Caki2 (cell line): ENCODE measurements at places on chromosomes 16 and 17.

- DNase-seq = no peak
Measured at GRCh38 chr16:54066451-54067105, 220.0 kb downstream of the IRX3 start.

GRCh38 chr17:74240618-74241205 lies 27.3 kb downstream of the TTYH2 start:
- DNase-seq = no peak

DNA sequence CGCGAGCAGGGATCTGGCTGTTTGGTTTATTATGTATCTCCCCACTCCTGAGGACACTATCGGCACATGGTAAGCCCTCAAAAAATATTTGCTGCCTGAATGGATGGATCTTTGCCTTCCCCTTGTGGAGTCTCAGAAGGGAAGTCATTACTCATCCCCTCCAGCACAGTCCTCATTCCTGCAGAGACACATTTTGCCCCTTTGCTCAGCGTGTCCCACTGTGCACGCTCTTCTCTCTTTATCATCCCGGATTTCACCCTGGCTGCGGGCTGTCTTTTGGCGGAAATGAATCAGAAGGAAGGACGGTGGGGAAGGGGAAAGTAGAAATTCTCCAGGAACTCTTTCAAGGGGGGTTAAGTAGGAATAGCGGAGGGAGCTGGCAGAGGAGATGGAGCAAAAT lies 125.2 kb upstream of the CDC42EP4 start:
- DNase-seq = no peak

- peak; percentile 64 for DNase-seq
Measured at GRCh38 chr16:89721546-89722391, 432 bp downstream of the ZNF276 start.

DNA sequence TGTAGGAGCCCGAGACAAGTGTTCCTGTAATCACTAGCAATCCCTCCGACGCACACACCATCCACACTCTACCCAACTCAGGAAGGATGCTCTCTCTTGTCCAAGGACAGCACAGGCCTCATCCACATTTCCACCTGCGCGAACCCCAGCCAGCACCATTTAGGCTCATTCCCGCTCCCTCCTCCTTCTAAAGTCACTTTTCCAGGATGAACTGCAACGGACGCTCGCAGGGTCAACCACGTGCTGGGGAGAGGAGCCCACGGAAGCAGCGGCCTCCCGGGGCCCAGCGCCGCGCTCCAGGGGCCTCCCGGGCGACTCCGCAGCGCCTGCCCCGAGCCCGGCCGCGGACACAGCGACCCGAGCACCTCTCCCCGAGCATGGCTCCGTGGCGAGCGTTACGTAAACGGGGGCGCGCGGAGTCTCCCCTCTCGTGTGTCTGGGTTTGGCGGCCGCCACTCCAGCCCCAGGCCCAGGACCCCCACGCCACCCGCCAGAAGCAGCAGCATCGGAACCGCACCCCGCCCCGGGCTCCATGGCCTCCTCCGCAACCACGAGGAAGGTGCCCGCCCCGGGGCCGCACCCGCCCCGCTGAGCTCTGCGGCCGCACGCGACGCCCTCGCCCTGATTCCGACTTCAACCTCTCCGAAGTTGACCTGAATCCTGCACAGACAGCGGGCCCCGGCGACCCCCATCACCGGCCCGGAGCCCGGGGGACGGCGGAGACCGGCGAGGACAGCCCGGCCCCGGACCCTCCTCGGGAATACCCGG lies 668 bp downstream of the USP36 start:
- DNase-seq = peak; percentile 45

GRCh38 chr16:7304279-7304678 lies 28.4 kb upstream of the RBFOX1 start:
- DNase-seq = no peak

GRCh38 chr17:37280841-37281240 lies 94.9 kb upstream of the C17orf78 start:
- no peak for DNase-seq

DNA sequence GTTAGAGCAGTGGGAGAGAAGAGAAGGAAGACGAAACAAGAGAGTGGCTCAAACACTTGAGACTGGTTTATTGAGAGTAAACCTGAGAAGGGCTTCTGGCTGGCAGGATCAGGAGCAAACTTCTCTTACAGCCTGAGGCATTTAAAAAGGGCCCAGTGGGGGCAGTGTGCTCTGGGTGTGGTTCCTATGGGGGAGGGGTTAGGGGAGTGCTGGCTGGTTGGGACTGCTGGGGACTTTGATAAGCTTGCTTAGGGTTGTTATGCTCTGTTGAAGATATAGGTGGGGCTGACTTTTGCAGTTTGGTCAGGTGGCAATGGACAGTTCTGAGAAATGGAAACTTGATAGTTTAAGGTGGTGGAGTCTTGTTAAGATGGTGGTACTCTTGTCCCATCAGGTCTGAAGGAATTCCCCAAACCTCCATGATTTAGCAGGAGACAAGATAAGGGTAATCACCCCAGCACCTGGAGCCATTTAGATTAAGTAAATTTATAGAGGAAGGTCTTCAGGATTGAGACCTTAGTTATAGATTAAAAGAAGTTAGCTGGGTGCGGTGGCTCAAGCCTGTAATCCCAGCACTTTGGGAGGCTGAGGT lies 79.3 kb downstream of the EMP2 start:
- DNase-seq = no peak

- DNase-seq = no peak
Measured at GRCh38 chr17:43603321-43603720, 57.2 kb upstream of the ETV4 start.

- peak; percentile 92 for DNase-seq
Measured at GRCh38 chr16:15518381-15519351, 84.3 kb downstream of the BMERB1 start.

DNA sequence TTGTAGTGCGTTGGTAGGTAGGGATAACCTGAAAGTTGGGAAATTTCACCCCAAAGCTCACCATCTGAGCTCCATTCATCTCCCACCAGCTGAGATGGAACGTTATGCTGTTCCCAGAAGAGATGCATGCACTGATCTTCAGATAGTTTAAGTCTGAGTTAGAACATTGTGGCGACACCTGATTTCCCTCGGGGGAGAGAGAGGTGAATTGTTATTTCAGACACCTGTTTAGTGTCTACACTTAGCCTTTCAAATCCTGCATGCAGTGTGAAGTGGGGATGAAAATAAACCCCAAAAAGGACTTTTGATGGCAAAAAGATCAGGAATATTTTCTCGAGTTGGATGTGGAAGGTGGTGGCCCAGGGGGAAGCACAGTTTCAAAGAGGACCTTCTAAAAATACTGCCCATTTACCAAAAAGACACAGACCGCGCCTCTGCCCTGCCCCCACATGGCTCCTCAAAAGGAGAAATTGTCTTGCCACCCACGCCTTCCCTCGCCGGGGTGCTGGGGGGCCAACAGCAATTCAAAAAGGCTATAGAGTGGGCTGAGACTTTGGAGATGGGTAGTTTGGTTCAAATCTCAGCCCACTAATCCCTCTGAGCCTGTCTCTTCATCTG lies 11.4 kb downstream of the CIITA start:
- DNase-seq = no peak

- DNase-seq = no peak
Measured at GRCh38 chr17:80577876-80578570, 33.4 kb downstream of the RPTOR start.

GRCh38 chr17:19533718-19534561 lies at the start of gene SLC47A1:
Gene SLC47A1, plus strand, starts transcription at chr17:19533854. Its CDS starts 86 bp downstream, at chr17:19533940.
- DNase-seq = peak; percentile 48

GRCh38 chr16:17397499-17397891 lies 73.3 kb downstream of the XYLT1 start:
- DNase-seq = peak; percentile 30

GRCh38 chr17:27520491-27521185 lies 64.4 kb downstream of the KSR1 start:
- no peak for DNase-seq

GRCh38 chr16:86277221-86277620 lies 233.1 kb upstream of the FOXF1 start:
- no peak for DNase-seq

GRCh38 chr17:72385475-72385874 lies 264.7 kb downstream of the SOX9 start:
- DNase-seq = peak; percentile 75

DNA sequence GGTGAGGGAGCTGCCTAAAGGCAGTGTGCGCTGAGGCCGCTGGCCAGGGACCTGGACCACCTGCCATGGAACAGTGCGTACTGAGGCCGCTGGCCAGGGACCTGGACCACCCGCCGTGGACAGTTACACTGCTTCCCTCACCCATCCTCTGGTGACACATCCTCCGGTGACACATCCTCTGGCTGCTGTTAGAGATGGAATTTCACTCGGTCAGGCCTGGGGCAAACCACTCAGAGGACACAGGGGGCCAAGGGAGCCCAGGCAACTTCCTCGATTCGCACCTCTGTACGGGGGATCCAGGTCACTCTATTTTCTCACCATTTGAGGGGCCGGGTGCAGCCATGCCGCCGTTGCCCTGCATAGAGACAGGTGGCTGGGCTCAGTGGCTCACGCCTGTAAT lies 32.4 kb upstream of the RPTOR start:
- no peak for DNase-seq

DNA sequence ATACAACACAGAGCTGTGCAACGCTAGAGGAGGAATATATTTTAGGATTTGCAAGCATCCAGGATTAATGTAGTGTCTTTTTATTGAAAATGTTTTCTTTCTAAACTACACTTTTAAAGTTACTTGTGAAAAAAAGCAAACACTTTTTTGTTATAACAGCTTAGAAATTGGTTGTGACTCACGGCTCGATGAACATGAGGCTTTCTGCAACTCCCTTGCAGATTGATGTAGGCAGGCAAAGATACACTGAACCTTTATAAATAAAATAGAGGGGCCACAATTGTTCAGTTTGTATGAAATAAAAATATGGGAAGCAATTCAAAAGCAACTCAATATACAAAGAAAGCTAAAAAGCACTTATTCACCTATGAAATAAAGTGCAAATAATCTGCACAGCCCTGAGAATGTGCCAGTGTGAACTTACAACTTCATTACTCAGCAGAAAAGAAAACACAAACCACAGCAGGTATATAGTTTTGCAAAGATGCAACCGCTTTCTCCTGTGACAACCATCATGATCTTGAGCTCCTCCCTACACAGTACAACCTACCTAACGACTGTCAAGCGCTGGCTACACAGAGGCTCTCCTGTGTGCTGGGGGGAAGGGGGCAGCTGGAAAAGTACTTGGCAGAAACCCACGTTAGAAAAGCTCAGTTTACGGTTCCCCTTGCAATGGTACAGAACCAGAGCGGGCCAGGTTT lies 948 bp downstream of the LUC7L start:
- DNase-seq = no peak

DNA sequence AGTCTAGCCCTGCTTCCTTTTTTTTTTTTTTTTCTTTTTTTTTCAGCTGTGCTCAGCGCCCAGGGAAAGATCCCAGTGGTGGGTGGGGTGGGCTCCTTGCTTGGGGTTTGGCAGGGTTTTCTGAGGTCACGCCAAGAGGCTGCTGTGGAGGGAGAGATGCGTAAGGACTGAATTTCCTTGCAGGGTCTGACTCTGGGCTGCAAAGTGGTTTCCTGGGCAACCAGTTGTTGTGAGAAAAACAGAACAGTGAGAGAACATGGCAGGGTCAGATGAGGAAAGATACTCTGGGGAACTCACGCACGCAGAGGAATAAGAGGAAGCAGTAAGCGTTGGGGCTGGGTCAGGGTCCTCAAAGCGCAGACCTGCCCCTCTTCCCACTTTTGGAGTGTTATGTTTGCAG lies 119.5 kb downstream of the IRF8 start:
- DNase-seq = no peak

- DNase-seq = no peak
Measured at GRCh38 chr17:34360601-34361270, 2.3 kb downstream of the CCL1 start.

DNA sequence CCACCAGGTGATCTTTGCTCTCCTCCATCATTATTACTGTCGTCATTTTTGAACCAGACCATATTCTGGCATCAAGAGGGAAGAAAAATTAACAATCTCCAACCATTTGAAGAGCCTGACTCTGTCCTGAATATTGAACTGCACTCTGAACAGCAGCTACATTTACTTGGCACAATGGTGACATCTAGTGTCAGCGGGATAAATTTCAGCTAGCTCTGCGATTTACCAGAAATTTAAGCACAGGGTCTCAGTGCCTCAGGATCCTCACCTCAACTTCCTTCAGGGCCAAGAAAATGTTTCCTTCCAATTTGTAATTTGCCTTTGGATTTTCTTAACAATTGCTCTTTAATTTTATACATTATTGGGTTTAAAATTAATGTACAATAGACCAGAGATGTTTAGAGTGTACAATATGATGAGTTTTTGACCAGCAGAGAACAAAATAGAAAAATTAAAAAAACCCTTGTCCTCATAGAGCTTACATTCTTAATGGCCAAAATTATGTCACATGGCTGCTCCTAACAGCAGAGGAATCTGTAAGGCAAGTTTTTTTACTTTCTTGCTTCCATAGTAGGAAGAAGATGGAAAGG lies 10.7 kb upstream of the ZNF19 start:
- peak; percentile 29 for DNase-seq

DNA sequence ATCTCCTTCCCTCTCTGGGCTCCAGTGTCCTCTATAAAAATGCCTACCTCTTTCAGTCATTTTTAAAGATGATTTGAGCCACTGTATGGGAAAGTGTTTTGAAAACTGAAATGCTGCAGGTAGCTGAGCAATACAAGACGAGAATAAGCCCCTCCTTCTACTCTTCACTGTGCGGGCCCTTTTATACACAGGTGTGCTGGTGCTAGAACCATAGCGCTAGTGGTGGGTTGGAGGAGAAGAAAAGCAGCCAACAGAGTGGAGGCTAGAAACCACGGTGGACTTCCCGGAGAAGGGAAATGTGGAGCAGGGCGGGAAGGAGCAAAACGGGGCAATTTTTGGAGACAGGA lies 58.2 kb upstream of the DLX4 start:
- no peak for DNase-seq

DNA sequence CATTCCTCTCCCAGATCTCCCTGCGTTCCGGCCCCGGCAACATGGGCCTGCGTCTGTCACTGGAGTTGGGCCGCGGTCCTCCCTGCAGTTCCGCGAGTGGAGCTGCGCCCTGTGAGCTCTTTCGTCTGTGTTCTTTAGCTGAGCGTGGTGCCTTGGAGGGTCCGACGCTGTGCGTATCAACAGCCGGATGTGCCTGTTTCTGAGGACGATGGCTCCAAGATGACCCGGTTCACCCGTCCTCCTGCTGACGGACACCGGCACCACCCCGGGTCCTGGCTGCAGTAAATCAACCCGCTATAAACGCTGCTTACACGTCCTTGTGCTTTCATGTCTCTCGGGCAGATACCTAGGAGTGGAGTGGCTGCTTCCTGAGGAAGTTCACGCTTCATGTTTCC lies 44.8 kb upstream of the GNG13 start:
- no peak for DNase-seq

DNA sequence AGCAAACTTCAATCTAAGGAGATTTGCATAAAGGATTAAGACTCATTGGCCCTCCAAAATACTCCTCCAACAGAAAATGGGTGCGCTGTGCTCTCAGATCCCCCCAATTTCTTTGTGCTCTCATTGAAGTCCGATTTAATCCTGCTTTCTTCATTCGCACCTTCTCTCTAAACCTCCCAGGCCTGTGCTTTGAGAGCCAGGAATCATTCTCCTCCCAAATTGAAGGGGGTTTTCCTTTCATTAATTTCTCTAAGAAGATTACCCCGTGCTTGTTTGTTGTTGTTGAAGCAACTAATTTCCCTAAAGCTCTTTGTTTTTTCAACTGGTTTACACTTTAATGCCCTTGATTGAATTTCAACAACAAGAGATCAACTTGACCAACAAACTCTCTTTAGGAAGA lies 304.2 kb upstream of the IRX3 start:
- no peak for DNase-seq
